ENCODE measurements at places on chromosomes 1 and 21. TPM values are rescaled to one million over a fixed set of nuclear protein-coding genes. Genes with fewer than 3 reads are reported as not detected.

B4GALT2 gene
- total RNA-seq = 217 TPM

TMCC2 gene
- 13.6 TPM for total RNA-seq

- DNase-seq = no peak
These were observed 37.8 kb downstream of the SGIP1 start for GRCh38 chr1:66571789-66572188.

DNA sequence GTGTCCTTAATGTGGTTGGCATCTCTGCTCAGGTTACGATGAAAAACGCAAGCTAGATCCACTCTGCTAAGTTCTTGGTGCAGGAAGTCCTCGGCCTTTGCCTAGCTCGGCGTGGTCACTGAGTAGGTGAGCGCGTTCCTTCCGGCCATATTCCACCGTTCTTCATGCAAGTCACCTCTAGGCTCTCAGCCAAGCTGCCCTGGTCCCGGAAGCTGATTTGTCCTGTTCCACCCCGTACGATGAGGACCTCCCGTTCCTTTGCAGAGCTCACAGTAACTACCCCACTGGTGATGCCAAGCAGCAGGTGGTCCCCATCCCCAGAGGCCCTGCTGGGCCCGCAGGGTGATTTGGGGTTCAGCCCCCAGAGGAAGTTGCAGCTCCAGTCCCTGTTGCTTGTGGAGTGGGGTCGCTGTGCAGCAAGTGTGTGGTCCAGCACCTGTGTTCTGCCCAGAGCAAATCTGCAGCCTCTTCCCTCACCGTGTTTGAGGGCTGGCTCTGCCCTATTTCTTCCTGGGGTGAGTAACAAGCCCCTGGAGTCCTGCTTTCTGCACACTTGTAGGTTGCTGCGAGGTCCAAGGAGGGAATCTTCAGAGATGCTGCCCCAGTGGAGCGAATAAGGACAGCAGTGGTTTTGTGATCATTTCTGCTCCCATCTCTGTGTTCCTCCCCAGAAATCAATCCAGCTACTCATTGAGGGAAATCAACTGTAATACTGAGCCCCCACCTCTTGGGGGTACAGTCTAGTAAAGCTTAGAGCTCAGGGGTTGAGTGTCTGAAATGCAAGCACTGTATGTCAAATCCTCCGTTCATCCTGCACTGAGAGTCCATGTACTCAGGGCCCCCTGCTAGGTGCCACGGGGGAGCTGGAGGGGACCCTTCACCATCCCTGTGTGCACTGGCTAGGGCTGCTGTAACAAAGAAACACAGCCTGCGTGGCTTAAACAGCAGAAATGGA lies 2.3 kb downstream of the UMODL1 start:
- no peak for DNase-seq

LRP8 gene
- 157 TPM for total RNA-seq

DNA sequence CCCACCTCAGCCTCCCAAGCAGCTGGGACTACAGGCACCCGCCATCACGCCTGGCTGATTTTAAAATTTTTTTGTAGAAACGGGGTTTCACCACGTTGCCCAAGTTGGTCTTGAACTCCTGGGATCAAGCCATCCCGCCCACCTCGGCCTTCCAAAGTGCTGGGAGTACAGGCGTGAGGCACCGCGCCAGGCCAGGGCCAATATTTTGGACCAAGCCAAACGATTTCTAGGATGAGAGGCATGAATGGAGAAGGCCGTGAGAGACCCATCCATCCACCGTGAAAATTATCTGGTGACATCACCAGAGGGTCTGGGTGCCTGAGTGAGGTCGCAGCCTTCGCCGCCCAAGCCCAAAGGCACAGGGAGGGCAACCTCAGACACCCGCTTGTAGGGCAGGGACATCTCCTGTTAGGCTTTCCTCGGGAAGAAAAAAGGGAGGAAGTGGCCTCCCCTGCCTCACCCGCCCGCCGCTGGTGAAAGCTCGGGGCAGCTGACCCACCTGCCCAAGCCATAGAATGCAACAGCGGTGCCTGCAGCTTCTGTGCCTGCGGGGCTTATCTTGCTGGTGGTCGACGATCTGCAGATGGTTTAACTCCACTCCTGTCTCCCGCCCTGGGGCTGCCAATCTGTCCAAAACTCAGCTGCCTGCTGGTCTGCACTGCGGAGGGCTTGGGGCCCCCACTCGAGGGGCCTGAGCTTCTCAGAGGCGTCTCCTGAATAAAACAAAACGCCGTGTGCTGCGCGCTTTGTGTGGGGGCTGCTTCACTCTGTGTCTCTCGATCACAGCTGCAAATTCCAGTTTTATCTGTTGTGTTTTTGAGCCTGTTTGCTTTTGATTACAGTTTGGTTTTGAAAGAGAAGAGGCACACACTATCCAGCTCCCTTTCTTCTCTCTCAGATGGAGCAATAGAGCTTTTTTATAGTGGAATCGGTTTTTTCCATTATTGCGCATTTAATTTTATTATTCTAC lies 85.8 kb downstream of the MRPS6 start:
- DNase-seq = peak; percentile 44

- no peak for DNase-seq
These were observed 88.5 kb upstream of the CHRM3 start for GRCh38 chr1:239297910-239298309.

DNA sequence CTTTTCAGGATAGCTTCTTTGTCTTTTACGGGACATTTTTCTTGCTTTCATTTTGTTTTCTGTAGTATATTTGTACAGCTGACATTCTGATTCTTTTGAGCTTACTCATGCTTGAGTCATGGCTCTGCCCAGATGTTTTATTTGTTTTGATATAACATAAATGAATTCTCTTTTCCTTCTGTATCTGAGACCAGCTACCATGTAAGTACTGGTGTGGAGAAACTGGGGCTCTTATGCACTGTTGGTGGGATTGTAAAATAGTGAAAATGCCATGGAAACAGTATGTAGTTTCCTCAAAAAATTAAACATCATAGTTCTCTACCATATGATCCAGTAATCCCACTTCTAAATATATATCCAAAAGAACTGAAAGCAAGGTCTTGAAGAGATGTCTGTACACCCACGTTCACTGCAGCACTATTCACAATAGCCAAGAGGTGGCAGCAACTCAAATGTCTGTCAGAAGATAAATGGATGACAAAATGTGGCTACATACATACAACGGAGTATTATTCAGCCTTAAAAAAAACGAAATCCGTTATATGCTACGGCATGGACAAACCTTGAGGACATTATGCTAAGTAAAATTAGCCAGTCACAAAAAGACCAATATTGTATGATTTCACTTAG lies 61.4 kb downstream of the EIF2B3 start:
- no peak for DNase-seq

SPATA45 gene
- 0.63 TPM for total RNA-seq

DNA sequence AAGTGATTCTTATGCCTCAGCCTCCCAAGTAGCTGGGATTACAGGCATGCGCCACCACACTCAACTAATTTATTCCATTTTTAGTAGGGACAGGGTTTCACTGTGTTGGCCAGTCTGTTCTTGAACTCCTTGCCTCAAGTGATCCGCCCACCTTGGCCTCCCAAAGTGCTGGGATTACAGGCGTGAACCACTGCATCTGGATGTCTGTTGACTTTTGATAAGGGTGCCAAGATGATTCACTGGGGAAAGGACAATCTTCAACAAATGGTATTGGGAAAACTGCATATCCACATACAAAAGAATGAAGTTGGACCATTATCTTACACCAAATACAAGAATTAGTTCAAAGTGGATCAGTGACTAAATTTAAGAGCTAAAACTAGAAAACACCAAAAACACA lies 19.8 kb downstream of the RO60 start:
- no peak for DNase-seq

DNA sequence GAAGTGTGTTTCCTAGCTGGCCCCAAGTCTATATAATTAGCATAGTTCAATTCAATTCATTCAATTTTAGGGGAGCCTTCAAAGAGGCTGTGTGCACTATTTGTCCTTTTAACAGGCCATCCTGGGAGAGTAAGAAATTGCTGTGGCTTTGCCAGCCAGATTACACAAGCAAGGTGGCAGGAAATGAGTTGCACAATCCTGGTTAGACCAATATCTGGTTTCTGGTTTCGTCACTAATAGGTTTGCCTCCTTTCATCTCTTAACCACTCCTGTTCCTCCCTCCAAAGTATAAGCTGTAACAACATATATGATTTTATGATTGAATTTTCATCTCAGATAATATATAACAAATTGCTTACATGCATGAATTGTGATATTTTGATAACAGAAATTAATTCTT lies 84.1 kb upstream of the NEGR1 start:
- no peak for DNase-seq

GRCh38 chr1:89659322-89660081 lies 26.6 kb downstream of the LRRC8C start:
- no peak for DNase-seq

DNA sequence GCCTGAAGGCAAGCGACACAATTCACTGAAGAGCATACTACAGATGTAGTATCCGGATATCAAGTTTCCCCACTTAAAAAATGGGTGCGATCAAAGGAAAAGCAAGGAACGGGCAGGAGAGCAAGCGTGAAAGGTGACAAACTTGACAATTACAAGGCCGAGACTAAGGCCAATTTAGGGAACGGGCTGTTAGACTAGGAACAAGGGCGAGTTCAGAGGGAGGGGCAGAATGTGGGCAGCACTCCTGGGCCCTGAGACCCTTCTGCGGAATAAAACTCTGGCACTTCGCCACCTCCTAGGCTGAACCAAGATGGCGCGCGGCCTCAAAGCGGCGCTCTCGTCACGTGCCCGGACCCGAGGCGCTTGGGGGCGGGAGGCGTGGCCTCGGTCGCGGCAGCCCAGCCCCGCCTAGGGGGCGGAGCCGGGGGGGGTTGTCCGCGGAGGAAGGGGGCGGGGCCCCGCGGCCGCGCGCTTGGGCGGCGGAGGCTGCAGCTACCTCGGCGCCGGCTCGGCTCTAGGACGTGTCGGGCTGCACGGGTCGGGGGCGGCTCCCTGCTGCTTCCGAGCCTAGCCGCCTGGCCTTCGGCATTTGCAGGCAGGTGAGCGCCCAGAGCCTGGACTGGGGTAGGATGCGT lies at the start of gene PPFIA4:
Gene PPFIA4, plus strand, starts transcription at position 461 of the 635 bp plus-strand sequence. CDS start 12,518 bp downstream, outside the sequence.
- DNase-seq = peak; percentile 100

DNA sequence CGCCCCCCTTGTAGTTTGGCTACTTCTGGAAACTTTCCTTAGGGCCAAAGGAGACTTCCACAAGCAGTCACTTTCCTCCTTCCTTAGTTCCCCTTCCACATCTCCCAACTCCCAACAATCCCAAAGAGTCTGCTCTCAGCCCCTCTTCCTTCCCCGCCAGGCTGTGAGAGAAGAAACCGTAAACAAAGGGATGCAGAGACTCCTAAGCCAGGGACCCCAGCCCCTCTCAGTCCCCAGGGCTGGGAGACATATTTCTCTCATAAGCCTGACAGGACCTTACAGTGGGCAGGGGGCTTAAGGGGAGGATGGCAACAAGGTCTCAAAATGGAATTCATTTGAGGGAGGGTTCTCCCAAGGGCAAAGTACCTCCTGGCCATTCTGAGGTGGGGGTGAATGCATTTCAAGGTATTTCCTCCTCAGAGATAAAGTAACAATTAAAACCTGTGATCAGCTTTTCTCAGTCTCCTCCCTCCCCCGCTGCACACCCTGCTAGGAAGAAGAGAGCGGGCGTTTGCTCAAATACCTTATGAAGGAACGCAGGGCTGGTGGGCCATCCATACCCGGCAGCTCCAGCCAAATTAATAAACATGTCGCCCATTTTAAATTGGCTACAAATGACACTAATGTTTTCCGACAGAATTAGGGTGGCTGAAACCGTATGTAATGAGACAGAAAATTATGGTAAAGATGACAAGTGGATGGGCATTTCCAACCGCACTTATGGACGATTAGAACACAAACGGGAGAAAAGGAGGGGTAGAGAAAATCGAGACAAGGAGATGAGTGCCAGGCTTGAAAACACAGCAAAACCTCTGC lies 4.0 kb downstream of the BARHL2 start:
- peak; percentile 54 for DNase-seq

- peak; percentile 97 for DNase-seq
These were observed at the start of gene MRPL20 for GRCh38 chr1:1406821-1407635. Gene MRPL20, minus strand, starts transcription at chr1:1407293. Its CDS starts 76 bp downstream, at chr1:1407217.

LIN28A gene
- total RNA-seq = 868 TPM

DNA sequence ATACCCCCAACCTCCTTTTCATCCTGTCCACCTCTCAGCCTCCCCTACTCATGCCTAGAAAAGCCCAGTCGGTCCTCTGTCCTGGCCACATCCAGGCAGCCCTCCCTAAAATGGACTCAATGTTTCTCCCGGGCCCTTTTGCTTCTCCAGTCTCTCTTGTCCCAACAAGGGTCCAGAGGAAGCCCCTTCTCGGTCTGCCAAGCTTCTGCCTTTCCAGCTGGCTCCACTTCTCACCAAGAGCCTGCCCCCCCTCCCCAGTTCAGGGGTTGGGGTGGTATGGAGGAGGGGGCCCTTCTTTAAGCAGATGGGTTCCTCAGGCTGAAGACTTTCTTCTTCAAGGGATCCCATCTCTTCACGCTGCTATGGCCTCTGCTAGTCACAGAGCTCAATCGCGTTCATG lies 23.9 kb downstream of the RAB7B start:
- DNase-seq = no peak

DNA sequence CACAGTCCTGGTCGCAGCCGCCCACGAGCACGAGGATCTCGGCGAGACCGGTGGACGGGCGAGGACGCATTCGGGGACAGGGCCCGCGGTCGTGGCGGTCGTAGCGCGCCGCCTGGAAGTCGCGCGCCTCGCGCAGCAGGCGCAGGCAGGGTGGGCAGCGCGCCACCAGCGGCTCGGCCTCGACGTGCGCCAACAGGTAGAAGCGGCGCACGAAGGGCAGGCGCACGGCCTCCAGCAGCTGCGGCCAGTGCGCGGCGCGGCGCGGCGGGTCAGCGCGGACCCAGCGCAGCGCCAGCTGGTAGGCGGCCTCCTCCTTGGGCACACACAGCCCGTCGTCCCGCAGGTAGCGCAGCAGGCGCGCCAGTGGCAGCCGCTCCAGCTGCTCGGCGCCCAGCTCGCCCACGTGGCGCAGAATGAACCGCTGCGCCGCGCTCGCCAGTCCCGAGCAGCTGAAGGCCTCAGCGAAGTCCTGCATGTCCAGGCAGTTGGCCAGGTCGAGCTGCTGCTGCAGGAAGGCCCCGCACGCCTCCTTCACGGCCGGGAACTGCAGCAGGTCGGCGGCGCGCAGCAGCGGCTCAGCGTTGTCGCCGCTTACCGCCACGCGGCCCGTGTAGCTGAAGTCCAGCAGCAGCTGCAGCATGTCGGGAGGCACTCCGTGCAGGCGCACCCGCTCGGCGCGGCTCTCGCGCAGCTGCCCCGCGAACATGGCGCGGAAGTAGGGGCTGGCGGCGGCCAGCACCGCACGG lies 573 bp downstream of the KLHL21 start:
- DNase-seq = peak; percentile 82

MEGF6 gene
- 27.1 TPM for total RNA-seq

DNA sequence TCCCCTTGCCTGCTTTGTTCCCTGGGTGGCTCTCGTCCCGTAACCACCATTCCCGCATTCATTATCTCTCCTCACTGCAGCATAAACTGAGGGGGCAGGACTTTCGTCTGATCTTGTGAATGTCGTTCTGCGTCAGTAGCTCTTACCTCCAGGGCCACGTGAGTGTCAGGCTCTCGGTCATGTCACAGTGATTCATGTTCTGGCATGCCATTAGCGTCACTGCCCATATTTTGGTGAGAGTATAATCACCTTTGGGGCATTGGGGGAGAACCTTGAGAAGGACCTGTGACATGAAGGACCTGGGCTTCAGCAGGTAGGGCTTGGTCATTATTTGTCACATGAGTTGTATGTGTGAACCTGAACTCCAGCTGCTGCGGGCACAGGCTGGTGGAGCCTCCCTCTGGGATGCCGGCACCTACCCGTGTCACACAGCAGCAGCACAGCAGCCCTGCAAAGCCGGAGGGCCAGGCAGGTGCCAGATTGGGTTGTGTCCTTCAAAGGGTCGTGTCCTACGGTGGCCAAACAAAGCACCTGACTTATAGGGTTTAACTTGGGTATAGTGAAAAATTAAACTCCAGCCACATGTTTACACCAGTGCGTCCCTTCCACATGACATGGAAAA lies 68.5 kb downstream of the BACE2 start:
- DNase-seq = no peak

RCSD1 gene
- 0.31 TPM for total RNA-seq

- DNase-seq = peak; percentile 47
These were observed 3.6 kb upstream of the GPR61 start for GRCh38 chr1:109535971-109536491.

Measured in H7 (cell line).